ENCODE measurements at places on chromosomes 1 and 21.

- no peak for DNase-seq
Measured at GRCh38 chr1:160844447-160845232, 18.0 kb downstream of the CD244 start.

- DNase-seq = no peak
Measured at GRCh38 chr1:198102454-198102827, 54.4 kb upstream of the NEK7 start.

DNA sequence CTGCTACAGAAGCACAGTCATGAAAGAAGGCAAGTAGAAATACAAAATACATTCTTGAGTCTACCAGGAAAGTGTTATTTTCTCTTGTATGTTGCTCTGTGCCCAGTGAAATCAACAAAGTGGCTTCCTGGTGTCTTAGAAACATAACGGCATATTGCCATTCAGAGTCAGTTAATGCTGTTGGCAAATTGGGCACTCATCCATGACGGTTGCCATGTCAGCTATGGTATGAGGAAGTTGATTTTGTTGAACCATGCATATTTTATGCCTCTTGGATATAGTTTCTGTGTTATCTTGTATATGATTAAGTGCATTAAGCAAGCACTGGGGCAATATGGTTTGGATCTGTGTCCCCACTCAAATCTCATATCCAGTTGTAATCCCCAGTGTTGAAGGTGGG lies 153.1 kb upstream of the CXADR start:
- DNase-seq = no peak

DNA sequence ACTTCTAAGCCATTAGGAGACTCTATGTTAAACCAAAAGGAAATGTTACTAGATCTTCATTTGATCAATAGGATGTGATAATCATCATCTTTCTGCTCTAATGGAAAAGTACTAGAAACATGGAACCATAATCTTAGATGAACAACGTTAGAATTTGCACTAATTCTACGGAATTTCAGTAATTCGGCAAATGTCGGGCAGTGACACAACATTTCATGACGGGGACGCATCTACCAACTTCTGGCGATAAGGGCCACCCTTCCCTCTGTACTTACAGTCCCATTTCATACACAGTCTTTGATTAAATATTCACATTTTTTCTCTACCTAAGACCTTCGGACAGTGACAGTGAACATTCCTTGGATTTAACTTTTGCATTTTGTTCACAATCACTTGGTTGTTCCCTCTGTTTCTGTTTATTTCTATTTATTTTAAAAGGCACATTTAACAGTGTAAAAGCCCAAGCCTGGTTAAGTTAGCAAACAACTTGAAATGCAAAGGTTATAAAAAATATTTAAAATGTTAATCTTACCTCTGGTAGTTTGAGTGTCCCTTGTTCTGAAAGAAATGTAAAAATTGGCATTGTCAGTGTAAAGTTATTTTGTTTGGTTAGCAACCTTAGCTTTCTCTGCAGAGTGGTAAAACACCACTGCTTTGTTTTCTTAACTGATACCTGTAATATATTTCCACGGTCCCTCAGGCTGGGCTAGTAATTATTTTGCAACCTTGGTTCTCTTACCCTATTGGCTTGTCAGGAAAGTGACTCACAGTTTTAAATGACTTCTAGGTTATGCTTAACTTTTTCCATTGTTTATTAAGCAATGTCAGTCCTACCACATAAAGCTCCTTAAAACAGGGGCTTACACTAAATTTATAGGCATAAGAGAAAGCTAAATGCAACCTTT lies 276.9 kb downstream of the VAV3 start:
- DNase-seq = no peak

DNA sequence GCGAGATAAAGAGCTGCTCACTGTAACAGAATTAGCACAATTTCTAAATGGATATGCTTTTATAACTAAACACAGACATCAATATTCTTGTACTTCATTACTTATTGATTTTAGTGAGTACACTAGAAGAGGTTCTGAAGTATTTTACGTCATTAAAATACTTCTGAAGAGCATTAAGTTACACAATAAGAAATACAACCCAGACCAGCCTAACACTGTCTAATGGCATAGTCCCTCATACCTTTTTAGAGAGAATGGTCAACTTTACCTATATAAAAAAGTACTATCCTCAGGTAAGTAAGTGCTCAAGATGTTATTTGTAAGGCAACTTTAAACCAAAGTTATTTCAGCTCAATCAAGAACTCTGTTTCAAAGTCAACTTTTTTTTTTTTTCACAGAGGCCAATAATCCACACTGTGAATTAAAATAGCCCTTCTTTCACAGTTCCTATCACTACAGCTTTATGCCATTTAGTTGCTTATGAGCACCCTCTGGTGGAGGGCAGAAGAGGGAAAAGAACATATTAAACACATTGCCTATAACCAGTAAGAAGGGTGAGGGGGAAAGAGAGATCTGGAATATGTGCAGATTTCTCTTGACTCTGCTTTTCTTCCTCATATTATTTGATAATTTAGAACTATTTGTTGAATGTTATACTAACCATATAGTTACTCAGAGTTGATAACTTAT lies 182.1 kb upstream of the DMRTA2 start:
- DNase-seq = no peak

GRCh38 chr21:15058854-15059263 lies 5.9 kb downstream of the NRIP1 start:
- DNase-seq = no peak

Measured in left hindlimb (tissue), 1 donor.